Stimulated activated CD4-positive, alpha-beta T cell treated with anti-CD3 and anti-CD28 coated beads, Interleukin-12 subunit alpha, Interleukin-12 subunit beta, amount 100 ng/mL, for 48 hours (primary cell): ENCODE measurements at places on chromosomes 12 and 14.

DNA sequence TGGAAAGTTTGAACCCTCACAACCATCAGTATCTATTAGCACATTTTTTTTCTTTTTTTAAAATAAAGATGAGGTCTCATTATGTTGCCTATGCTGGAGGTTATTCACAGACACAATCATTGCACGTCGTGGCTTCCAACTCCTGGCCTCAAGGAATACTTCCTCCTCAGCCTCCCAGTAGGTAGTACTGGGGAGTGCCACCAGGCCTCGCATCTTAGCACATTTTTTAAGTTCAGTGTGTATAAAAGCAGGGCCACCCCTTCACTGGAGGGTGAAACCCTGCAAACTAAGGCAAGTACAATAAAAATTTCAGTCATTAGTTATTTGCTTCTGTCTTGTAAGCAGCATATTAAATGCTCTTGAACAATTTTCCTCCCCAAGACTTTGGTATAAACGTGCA lies 114.2 kb upstream of the SINHCAF start:
- no peak for DNase-seq

- no peak for DNase-seq
Observed at GRCh38 chr14:71597955-71598660, 334.1 kb upstream of the RGS6 start.

- DNase-seq: no peak
Observed at GRCh38 chr14:91780452-91780851, 48.6 kb upstream of the CATSPERB start.

- DNase-seq: no peak
Observed at GRCh38 chr14:104802394-104803184, 1.7 kb downstream of the ZBTB42 start.

DNA sequence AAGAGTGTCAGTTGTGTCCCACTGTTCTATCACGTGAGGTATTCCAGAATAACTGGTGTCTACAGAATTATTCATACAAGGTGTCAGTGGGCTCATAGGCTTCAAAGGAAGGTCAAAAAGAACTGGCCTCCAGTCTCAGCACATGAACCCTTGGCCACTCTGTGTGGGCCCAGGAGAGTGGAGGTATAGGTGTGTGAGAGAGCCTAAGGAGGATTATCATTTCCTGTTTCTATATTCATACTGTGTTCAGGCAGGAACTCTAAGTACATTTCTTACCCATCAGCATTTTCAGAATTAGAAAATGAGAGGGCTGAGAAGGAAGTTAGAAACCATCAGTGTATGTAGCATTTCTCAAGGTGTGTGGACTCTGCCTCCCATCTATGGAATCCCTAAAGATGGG lies 87.0 kb downstream of the BTG1 start:
- no peak for DNase-seq

DNA sequence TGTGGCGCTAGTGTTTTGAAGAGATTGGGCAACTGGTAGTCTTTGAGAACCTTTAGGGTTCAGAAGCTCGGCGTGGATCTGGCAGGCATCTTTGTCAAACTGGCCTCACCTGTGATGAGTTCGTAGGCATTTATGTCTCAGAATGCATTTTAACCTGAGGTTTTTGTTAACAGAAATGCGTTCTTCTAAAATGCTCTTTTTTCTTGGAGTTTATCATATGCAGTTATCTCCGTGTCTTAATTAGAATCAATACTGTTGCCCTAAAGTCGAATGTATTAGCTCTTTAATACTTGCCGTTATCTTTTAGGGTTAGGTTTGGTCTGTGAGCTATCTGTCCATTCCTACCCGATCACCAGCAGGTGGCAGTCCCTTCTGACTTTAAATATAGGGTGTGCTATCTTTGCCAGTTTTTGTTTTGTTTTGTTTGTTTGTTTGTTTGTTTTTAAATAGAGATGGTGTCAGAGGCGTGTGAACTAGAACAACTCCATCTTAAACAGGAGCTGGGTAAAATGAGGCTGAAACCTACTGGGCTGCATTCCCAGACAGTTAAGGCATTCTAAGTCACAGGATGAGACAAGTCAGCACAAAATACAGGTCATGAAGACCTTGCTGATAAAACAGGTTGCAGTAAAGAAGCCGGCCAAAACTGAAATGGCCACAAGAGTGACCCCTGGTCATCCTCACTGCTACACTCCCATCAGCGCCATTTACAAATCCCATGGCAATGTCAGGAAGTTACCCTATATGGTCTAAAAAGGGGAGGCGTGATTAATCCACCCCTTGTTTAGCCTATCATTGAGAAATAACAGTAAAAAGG lies 1.4 kb downstream of the ATF1 start:
- DNase-seq: no peak

DNA sequence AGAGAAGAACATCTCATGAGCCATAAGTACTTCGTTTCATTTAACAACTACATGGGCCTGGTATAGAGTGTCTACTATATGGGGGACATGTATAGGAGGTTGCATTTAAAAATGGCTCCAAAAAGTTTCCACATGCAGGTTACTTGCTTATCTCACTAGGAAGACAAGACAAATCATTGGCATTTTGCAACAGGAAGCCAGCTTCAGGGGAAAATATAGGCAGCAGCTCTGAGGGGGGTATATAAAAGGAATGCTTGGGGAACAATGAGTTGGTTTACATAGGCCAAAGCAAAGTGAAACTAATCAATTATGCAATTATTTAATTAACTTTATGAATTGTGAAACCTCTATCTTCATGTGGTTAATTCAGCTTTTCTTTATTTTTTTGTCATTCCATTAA lies 225.3 kb downstream of the KCNH5 start:
- DNase-seq: no peak

DNA sequence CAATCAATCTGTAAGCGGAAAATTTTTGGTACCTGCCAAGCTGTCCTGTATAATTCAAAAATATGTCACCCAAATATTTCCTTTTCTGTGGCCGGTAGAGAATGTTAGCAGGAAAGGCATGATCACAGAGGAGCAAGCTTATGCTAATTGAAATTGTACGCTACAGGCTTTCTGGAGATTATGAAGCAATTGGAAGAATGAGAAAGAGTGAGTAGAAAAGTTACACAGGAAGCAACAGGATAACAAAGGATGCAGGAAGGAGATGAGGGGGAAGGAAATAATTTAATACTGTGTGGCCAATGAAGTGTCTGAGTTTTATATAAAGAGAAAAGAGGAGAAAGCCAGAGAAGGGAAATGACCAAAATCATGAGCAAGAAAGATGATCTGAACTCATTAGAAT lies 627.2 kb upstream of the STXBP6 start:
- no peak for DNase-seq

GRCh38 chr12:38508246-38508645 lies 191.7 kb downstream of the ALG10B start:
- DNase-seq: no peak

GRCh38 chr12:27578689-27579372 lies 54.8 kb downstream of the PPFIBP1 start:
- DNase-seq: no peak

DNA sequence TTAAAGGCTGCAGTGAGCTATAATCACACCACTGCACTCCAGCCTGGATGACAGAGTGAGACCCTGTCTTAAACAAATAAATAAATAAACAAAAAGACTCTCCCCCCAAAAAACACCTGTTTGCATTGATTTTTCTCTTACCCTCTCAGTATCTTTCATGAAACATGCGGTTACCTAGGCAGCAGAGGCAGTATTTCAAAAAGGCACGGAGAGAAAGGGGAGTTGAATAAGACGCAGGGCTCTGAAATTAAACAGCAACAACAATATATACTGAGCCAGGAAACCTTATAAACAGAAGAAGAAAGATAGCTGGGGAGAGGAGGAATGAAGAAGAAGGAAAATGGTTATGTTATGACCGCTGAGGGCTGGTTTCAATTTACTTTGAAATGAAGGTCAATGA lies 277.6 kb downstream of the BTG1 start:
- DNase-seq: no peak

DNA sequence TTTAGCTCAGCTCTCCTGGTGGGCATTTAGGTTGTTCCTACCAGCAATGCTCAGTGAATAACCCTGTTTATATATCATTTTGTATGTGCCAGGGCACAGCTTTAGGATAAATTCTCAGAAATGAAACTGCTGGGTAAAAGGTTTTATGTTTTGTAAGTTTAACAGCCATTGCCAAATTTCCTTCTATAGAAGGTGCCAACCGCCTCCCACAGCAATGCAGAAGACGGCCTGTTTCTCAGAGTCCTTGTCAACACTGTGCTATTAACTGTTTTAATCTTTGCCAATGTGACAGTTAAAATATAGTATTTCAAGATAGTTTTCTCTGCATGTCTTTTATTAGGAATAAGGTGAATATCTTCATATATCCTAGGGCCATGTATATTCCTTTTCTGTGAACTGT lies 65.0 kb downstream of the PPP1R13B start:
- no peak for DNase-seq

- no peak for DNase-seq
Observed at GRCh38 chr12:64656429-64656828, 46.1 kb downstream of the RASSF3 start.

DNA sequence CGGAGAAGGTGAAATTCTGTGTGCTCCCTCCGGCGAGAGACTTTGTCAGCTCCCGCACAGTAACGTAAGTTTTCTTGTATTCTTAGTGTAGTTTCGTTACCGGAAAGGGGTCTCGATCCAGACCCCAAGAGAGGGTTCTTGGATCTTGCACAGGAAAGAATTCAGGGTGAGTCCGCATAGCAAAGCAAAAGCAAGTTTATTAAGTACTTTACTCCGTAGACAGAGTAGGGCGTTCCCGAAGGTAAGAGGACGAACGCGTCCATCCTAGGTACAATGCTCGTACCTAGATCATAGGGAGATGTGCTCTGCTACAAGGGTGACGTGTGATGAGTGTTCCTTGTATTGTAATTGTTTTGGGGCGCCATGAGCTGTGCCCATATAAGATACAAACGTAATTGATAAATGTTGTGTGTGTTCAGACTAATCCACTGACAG lies 293 bp downstream of the IFI27L1 start:
- no peak for DNase-seq

DNA sequence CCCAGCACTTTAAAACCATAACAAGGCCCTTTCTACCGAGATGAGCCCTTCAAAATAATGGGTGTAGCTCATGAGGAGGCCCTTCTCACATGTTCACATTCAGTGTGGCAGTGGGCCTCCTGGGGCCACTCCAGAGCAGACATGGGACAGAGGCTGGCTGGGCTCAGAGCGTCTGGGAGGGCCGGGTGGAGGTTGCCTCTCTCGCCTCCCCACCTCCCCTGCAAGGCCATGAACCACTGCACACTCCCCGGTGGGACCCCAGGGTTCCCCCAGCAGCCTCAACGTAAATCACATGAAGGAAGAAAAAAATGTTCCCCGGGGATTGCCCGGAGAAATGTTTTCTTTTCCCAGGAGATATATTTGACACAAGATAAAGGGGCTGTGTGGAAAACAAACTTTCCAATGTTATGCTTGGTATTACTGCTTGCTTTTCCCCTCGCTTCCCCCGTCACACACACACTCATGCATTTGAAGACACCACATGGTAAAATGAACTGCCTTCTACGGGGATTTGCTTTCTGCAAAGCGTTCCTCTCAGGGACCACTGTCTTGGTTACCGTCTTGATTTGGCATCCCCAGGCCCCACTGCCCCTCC lies 190.7 kb upstream of the CCND2 start:
- DNase-seq: no peak

DNA sequence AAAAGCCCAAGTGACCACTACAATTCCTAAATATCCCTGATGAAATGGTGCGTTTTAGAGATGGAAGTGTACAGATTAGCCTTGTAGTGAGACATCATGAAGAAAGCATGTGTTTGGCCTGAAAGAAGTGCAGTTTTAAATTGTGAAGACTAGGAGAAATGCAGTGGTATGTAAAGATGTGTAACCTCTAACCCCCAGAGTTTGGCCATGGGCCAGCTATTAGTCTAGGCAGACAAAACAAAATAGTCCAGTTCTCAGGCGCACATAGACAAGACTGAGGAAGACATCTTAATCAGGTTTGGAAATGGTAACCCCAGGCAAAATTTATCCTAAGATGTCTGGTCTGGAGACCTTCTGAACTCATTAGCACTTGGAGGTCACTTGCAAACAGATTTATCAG lies 23.4 kb downstream of the WBP11 start:
- no peak for DNase-seq
